ENCODE measurements at places on chromosomes 1 and 21. TPM values are rescaled to one million over a fixed set of nuclear protein-coding genes. Genes with fewer than 3 reads are reported as not detected.

The ANGPTL3 gene
- total RNA-seq, result not detected

The ADCY10 gene
- under 0.01 TPM for total RNA-seq

The PSMB2 gene
- 18.3 TPM for total RNA-seq

The ZMYND12 gene
- 0.59 TPM for total RNA-seq
